CD4-positive, alpha-beta T cell treated with Interleukin-17A for 1 hour (primary cell): ENCODE measurements at places on chromosomes 13 and 19.

DNA sequence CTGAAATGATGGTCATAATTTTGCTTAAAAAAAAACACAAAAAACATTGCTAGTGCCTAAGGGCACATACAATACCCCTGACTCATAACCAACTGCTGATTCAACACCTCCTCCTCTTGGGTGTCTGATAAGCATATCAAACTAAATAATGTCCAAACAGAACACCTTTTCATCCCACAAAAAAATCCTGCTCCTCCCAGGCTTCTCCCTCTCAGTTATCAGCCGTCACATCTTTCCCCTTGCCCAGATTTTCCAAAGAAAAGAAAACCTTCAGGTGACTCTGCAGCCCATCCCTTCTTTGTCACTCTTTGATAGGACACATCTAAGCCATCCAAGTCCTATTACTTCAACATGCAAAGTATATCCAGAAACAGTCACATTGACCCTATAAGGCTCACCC is 46.9 kb downstream of the ABCC4 start:
- DNase-seq = no peak

GRCh38 chr13:33497146-33497845 is 211.7 kb upstream of the STARD13 start:
- DNase-seq = no peak

DNA sequence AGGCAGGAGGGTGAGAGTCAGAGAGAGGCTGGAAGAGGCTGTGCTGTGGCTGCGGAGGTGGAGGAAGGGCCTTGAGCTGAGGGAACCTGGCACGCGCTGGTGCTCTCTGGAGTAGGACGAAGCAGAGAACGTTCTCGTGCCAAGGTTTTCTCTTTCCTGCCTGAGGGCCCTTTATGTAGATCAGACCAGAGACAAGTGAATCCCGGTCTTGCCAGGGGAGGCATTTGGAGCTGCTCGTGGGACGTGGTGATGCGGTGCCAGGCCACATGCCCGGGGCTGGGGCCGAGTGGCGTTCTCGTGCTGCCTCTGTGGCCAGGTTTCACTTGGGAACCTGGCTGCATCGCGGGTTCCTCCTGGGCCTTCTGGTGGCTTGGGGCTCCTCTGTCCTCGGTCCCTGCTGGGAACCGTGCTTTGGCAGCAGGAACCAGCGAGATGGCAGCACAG is 54.2 kb downstream of the KDM4B start:
- DNase-seq = no peak

- DNase-seq = no peak
These were observed 1097.8 kb downstream of the PCDH17 start for GRCh38 chr13:58729361-58729760.

- DNase-seq = no peak
These were observed 32.7 kb downstream of the NALCN start for GRCh38 chr13:101383595-101383994.

GRCh38 chr19:38263689-38264485 is 486 bp upstream of the SPINT2 start:
- DNase-seq = peak; percentile 86

DNA sequence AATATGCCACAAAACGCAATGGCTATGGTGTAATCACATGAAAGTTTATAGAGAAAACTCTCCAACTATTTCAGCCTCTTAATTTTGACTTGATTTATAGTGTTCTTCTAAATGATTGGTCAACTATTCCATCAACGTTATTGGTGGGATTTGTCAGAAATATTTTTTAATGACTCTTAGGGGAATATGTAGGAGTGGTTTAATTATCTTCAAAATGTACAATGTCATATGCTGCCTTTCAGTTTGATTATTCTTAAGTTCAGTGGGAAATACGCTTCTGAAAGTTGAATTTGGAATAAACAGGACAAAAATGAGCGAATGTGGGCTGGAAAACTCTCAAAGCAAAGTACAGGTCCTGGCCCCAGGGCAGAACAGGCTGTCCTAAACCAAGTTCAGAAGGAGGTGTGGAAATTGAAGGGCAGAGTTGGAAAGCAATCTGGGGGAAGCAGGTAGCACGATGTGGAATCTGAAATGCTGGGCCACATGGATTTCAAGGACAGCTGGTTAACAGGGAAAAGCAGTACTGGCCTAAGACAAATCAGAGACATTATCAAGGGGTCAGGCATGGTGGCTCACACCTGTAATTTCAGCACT is 60.8 kb upstream of the MYCBP2 start:
- DNase-seq = no peak

DNA sequence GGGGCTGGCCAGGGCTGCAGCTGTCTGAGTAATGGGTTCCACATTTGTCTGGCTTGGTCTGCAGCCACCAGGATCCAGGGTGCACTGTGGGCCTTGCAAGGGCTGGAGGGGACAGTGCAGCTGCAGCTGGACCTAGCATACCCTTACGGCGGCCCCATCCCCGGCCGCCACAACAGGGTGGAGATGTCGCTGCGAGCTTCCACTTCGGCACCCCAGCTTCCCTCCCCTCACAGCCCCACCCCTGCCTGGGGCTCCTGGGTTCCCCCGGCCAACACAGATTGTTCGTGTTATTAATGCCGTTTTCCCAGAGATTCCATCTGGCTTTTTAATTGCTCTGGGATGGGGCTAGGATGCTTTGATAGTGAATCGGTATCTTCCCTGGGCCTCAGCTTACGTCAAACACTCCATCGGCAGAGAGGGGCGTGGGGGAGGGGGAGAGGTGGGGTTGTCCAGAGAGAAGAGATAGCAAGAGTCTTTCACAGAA is 5.8 kb downstream of the CEBPA start:
- DNase-seq = no peak

DNA sequence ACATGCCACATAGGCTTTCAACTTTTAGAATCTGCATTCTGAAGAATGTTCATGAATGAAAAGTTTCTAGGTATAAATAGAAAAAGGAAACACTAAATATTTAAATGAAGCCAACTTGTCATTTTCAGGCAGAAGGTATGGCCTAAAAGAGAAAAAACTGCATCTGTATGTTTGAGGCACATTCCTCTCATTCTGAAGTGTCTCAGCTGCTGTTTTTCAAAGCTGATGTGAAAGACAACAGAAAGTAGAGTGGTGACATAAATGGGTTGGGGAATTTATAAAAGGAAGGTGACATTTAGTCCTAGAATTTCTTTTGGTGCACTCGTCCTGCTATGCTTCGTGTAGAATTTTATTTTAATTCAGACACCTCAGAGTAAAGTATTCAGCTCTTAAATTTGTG is 539.6 kb upstream of the SLITRK5 start:
- no peak for DNase-seq

DNA sequence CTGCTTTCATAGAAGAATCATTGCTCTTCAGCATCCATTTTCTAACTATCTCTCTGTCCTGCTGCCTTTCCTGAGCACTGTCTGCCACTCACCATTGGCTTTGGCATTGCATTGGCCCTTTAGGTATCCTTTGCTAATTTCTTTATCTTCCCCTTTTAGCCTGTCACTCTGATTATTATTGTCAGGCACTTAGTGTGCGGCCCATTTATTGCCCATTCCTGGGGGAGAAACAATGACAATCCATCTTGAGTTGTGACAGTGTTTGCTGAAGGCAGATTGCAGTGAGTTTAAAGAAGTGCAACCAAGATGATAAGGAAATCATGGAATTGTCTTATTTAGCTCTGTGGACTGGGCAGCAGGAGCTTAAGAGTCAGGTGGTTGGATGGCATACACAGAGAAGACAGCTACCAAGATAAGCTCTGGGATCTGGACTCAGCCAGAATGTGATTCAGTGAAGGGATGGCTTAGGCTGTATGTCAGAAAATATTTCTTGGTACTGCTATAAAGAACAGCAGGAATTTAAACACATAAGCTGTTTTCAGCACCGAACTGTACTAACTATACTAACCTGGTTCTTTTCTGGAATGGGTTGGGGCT is 25.3 kb downstream of the B3GLCT start:
- DNase-seq = no peak

GRCh38 chr13:94243551-94243950 is 235.9 kb downstream of the DCT start:
- no peak for DNase-seq

DNA sequence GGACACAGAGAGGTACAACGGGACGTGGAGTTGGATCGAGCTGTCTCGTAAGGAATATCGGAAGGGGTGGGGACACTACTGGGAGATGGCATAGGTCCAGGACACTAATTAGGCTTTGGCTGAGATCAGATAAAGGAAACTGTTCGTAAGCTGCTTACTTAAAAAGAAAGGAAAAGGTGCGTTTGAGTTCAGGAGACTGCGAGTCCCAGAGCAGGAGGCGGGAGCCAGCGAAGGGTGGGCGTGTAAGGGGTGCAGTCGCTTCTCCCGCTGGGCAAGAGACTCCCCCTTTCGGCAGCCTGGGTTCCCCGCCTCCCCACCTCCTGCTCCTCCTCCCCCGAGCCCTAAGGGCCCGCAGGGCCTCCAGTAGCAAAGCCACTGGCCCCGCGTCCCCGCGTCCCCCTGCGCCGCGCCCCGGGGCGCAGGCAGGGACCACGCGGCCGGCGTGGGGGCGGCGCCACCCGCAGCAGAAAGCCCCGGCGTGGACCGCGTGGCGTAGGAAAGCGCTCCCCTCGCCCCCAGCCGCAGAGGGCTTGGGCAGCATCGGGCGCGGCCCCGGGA is 547 bp downstream of the ABCC4 start:
- peak; percentile 40 for DNase-seq

DNA sequence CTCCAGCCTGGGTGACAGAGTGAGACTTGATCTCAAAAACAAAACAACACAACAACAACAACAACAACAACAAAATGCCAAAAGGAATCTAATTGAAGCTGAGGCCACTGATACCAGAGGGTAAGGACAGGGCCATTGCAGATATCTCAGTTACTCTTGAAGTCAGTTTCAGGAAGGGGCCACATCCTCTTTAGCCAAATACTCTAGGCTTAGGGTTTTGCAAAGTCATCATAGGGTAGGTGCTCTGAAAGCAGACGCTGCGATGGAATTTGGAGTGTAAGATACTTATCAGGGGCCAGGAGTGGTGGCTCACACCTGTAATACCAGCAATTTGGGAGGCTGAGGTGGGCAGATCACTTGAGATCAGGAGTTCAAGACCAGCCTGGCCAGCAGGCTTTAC is 46.6 kb upstream of the UBAC2 start:
- DNase-seq = no peak

DNA sequence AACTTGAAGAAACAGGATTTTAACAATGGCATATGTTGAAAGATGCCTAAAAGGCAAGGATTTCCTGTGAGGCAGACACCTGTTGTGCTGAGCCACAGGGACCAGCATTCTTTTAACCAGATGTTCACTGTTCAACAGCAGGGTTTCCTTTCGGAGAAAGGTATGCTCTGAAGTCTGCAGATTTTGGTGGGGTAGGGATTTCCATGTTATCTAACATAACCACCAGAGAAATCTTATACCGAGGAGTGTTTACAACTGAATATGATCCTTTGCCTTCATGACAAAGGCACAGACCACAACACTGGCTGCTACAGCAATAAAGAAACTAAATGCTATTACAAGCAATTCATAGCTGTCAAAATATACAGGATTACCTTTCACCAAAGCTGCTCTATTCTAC is 48.1 kb downstream of the MPHOSPH8 start:
- DNase-seq = no peak

DNA sequence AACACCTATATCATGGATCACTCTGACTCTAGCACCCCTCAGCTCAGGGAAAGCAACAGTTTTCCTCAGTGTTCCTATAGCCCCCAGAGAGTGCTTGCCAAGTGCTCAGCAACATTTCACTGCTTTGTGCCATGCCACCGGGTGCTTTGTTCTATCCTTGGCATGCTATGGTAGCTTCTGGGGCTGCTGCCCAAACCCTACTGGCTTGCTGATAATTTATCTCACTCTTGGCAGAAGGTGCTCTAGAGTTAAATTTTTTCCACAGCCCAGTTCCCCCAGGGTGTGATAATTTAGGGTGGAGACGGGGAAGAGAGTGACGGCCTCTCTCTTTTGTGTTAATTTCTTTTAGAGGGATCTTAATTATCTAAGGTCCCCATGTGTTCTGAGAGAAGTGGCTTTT is 12.6 kb upstream of the CSNK1A1L start:
- no peak for DNase-seq

DNA sequence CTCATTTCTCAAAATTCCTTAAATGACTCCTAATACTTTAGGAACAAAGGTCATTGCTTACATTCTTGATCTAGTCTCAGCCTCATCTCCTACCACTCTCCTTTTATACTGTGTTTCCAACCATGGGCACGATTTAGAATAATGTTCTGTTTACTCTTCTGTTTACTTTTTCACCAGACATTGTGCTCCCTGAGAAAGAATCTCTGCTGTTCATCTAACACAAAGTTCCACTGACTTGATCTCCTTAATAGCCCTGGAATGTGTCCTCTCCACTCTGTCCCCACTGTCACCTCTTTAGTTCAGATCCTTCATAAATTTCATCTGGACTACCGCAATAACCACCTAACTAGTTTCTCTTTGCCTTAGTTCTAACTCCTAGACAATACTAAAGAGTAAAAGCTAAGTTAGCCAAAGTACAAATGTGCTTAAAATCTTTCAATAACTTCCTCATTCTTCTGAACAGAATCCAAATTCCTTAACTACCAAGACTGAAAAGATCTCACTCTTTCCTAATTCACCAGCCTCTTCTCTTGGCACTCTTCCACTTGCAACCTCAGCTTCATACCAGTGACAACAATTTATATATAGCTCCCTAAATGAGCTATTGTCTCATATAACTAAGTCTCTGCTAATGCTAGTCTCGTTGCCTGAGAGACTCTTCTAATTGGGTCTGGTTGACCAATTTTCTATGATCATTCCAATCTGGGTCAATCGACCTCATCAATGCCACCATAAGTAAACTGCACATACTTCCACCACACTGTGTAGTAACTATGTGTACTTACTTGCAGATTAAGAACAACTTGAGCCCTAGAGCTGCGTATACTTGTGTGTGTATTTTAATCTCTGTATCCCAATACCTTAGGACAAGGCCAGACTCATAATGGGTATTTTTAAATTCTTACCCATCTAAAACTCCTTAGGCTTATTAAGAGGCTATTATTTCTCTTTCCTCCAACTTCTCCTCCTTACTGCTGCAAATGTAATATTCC is 179.9 kb downstream of the VWA8 start:
- no peak for DNase-seq

- DNase-seq = no peak
These were observed 278.3 kb downstream of the UQCRFS1 start for GRCh38 chr19:28934631-28935030.

DNA sequence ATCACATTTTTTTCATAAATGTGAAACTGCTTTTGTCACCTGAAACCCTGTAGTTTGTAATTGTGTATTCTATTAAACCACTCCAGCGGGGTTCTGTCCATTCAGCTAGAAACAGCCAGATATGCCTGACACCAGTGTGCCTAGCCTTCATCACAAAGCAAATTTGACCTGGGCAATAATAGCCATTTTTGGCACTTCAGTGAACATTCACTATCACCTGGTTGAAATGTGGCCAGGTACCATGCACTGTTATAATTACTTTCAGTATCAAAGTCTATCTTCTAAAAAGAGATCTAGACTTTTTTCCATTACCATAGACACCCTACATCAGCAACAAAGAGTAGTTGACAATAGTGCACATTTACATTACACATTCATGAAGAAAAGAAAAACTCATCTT is 64.5 kb downstream of the ZNF257 start:
- no peak for DNase-seq

DNA sequence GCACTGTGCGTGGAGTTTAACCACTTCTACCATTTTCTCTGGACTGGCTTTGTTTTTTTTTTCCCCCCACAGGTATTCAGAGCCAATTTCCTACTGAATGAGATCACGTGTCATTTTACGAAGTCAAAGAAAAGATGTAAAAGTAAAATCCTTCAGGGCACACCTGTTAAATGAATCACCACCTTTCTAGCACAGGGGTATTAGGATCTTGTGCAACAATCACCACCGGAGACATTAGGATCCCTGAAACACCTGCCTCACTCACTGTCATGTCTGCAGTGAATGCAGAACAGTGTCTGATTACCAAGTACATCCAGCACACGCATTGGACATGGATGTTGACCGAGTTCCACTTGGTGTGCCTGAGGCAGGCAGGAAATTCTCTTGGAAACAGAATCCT is 17.2 kb downstream of the BRD4 start:
- no peak for DNase-seq
